ENCODE measurements at places on chromosomes 5 and 9.
A peak's percentile ranks its signal among the peaks of the same experiment; 100 is the strongest.

- no peak for DNase-seq
Measured at GRCh38 chr9:108300306-108301287, 555.2 kb downstream of the ACTL7B start.

GRCh38 chr5:142852416-142853198 is 82.4 kb downstream of the ARHGAP26 start:
- no peak for DNase-seq

GRCh38 chr9:13974891-13975290 is 339.1 kb downstream of the NFIB start:
- DNase-seq: no peak

- no peak for DNase-seq
Measured at GRCh38 chr9:83132768-83133167, 69.8 kb upstream of the RASEF start.

DNA sequence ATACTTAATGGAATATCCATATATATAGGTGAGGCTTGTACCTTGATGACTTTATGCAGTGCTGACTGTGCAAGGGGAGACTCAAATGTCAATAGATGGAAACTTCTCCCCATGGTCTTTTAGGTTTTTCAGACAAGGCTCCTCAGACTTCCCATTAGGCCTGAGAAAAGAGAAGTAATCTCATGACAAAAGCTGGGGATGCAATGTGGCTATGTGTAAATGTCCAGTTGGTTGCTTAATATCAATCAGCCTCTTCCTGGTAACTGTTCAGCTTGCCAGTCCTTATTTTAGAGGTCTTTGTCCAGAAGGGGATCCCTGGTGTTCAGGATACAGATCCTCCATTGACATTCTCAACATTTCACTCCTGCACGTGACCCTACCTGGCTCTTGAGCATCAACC is 621.1 kb upstream of the CDH18 start:
- DNase-seq: no peak

- DNase-seq: no peak
Measured at GRCh38 chr5:141392429-141393198, at the start of gene PCDHGA8. Gene PCDHGA8, plus strand, starts transcription at chr5:141392633. Its CDS starts 181 bp downstream, at chr5:141392814.

GRCh38 chr9:97768746-97769145 is 71.6 kb upstream of the XPA start:
- DNase-seq: no peak

DNA sequence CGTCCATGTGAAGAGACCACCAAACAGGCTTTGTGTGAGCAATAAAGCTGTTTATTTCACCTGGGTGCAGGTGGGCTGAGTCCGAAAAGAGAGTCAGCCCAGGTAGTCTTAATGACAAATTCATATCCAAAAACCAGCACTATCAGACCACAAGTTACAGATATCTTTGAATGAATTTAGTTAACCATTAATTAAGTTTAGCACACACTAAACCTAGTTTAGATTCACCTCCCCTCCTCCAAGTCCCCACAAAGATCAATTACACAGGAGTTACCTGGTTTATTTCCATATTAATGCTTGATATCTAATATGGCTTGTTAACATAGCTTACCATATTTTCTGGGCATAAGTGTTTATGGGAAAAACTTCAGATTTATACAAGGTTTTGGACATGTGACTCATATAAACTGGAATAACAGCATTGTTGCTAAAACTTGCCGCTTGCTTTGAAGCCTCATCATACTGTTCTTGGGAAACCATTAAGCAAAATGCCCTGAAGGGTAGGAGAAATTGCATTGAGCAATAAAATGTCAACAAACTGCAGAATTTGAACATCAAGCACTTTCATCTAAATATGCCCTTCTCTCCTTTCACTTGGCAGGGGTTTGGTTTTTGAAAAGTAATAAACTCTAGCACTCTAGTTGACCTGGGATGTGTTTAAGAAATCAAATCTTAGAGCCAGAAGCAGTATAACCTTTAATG is 166.9 kb downstream of the SNCAIP start:
- DNase-seq: no peak

GRCh38 chr5:132782101-132782500 is 5.1 kb upstream of the SEPTIN8 start:
- no peak for DNase-seq

DNA sequence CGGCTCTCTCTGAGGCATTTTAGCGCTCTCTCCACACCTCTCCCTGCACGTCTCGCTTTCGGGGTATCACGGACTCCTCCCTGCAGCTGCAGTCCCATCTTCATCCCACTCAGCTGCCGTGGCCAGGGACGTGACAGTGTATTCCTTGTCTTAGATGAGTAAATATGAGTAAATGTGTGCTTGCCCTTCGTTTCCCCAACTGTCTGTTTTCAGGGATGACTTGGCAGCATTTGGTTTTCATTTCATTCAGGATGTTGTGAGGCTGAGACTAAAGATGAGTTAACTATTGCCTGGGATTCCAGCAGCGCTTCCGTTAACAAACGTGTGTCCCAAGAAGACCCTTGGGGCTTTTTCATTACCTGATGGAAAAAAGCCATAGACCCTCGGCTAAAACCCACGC is 29.5 kb downstream of the GDNF start:
- no peak for DNase-seq

DNA sequence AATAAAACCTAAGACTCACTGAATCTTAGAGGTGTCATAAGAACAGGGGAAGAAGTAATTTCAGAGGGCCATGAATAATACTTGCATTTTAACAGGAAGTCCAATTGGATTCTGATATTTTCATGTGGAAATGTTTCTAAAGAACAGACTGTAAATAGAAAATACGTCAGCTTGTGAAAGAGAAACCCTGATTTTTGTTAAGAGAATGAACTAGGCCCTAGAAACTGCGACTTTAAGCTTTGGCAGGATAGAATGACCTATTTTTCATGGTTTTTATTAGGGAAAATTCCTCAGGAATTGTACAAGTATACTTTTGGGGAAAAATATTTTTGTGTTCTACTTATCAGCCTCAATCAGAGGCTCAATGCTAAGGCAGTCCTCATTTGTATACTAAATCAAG is 215.5 kb upstream of the ACTBL2 start:
- no peak for DNase-seq

DNA sequence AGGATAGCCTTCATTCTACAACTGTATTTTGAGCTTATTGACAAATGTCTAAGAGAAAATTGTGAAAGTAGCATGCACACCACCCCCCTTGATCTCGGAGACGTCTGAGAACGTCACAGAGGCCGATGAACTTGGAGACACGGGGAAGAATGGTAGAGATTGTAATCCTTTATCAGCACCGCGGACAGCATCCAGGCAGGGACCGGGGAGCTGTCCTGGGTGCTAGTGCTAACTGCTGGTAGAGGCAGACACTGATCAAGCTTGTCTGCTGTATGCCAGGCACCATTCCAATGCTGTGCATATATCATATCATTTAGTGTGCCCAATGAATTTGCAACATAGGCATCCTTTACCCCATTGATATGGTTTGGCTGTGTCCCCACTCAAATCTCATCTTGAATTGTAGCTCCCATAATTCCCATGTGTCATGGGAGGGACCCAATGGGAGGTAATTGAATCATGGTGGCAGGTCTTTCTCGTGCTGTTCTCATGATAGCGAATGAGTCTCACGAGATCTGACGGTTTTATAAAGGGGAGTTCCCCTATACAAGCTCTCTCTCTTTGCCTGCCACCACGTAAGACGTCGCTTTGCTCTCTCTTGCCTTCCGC is 98.8 kb downstream of the LHX2 start:
- peak; percentile 10 for DNase-seq

DNA sequence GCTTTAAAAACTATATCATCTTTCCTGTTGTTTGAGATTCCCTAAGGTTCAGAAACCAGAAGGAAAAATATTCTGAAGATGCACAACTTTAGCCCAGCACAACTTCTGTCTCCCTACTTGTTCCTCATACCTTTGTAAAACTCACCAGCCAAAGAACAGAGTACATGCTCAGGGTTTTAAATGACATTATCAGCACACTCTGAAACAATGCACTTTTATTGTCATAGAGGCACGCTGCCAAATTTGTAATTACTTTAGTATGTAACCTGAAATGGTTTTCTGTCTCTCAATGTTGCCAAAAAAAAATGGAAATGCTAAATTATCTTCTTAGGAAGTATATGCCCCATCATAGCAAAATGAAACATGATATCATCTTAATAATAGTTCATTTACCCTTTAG is 383.6 kb upstream of the CDH6 start:
- DNase-seq: no peak

- no peak for DNase-seq
Measured at GRCh38 chr5:1359713-1360112, 14.8 kb upstream of the CLPTM1L start.

DNA sequence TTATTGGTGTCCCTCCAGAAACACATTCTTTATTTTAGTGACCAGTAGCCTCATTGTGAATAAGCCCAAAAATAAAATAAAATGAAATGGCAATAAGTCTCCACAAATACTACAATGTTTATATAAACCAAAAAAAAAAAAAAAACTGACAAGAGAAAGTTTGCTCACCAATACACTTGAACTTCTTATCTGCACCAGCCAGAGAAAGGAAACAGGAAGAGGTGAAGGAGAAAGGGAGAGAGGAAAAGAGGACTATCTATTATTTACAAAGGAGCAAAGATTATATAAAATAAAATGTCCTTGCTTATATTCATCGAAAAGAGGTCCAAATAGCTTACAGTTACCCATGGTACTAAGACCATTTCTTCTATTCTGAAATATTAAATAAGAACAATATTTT is 176.4 kb upstream of the CCNG1 start:
- DNase-seq: no peak

DNA sequence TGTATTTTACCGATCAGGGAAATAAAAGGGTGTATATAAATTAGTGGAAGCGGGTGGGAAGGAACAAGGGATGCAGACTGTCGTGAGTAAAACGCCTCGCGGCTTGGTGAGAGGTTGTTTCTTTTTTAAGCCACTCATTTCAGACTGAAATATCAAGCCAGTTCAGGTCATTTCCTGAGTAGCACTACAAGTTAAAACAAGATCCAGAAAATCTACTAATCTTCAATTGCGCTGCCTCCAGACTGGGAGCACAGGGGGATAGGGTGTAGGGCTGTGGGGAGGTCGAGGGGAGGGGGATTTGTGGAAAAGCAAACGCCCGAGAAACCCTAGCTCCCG is 140.8 kb downstream of the TSSK1B start:
- no peak for DNase-seq

DNA sequence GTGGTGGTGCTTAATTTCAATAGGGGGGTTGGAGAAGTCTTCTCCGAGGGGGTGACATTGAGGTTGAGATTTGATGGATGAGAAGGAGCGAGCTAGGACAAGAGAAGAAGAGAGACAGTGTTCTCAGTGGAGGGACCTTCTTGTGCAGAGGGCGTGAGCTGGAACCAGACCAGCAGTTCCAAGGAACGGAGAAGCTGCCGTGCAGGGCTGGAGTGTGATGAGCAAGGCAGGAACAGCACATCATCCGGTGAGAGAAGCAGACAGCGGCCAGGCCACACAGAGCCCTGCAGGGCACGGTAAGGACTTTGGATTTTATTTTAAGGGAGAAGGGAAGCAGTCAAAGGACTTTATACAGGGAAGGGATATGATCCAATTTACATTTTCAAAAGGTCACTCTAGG is 206.9 kb downstream of the MELK start:
- no peak for DNase-seq

DNA sequence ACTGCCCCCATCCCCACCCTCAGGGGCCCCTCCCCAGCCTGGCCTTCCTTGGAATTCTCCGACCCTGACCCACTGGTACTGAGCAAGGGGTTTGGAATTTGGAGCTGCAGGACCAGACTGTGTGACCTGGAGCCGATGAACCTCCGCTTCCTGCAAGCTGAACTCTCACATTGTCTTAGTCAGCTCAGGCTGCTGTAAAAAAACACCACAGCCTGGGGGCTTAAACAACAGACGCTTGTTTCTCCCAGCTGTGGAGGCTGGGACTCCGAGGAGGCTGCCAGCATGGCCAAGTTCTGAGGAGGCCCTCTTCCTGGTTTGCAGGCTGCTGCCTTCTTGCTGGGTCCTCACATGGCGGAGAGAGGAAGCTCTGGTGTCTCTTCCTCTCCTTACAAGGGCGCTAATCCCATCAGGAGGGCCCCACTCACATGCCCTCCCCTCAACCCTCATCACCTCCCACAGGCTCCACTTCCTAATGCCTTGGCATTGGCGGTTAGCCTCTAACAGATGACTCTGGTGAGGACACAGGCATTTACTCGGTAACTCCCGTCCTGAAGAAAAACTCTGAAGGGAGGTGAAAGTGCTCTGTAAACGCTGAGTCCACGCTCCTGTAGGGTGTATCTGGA is 42.4 kb downstream of the C5orf15 start:
- DNase-seq: no peak

DNA sequence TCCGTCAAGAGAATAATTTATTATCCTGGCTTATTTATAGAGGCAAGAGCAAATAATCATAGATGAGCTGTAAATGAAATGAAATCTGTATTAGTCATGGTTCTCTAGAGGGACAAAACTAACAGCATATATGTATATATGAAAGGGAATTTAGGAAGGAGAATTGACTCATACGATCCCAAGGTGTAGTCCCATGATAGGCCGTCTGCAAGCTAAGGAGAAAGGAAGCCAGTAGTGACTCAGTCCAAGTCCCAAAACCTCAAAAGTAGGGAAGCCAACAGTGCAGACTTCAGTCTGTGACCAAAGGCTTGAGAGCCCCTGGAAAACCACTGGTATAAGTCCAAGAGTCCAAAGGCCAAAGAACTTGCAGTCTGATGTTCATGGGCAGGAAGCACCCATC is 515.9 kb upstream of the CYLC2 start:
- DNase-seq: no peak

DNA sequence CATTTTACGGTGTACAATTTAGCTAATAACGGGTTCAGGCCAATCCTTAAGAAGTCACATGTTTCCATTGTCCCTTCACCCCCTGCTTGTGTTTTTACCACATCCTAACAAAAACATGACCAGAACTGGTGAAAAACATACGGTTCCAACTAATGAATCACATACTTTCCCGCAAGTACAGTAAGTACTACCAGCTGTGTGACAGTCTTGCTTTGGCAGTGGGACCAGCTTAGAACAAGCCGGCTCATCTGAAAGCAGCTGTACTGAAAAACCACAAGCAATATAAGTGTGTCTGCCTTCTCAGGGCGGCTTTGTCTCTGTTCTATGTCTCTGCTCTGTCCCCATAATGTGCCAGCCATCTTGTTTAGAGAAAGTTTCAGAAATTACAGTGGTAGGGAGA is 242.5 kb downstream of the BNC2 start:
- DNase-seq: no peak

DNA sequence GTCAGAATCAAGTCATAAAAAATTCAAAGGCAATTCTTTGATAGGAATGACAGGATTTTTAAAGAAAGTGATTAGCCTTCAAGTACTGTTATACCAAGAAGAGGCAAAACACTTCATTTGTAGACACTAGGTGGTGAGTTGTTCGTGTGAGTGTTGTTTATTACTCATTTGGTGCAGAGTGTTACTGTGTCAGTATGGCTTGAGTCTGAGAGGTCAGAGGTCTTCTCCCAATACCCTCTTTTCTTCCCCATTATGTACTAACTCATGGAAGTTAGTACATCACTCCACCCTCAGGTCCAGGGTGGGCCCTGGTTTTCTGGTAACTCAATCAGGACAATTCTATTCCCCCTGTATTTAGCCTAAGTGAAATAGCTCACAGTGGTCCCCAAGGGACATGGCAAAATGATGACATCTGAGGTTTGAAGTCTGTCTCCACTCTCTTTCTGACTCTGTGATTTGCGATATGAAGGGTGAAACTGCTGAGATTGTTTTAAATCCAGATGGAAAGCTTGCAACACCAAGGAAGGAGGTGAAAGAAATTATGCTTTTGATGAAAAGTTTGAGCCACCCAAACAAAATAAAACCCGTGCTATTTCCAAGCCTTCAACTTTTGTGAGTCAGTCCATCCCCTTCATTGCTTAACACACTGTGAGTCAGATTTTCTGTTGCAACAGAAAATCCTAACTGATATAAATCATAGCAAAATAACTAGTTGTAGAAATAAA is 56.8 kb downstream of the NUDT12 start:
- DNase-seq: no peak

Data from KG1 (cell line).